ENCODE measurements at places on chromosomes 11 and 22.

DNA sequence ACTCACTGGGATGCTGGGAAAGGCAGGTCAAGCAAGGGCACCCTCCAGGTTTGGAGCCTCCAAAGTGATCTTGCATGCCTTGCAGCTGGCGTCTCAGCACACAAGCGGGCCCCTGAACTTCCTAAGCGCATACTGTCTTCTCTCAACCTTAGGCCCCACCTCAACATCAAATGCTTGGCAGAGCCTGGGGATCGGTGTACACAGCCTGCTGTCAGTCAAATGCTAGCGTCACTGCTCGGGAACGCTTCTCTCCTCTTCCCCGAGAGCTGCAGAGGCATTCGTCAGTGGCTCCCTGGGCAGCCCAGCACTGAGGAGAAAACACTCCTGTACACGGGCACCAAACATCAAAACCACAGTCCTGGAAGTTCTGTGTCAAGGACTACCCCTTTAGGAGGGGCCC, 124.9 kb downstream of the C11orf58 start:
- no peak for DNase-seq

- no peak for DNase-seq
Measured at GRCh38 chr11:121864660-121865059, 251.4 kb downstream of the BLID start.

GRCh38 chr11:122168218-122168617, 52.2 kb upstream of the BLID start:
- DNase-seq, result no peak

GRCh38 chr11:130725421-130726233, 190.7 kb downstream of the SNX19 start:
- DNase-seq, result no peak

DNA sequence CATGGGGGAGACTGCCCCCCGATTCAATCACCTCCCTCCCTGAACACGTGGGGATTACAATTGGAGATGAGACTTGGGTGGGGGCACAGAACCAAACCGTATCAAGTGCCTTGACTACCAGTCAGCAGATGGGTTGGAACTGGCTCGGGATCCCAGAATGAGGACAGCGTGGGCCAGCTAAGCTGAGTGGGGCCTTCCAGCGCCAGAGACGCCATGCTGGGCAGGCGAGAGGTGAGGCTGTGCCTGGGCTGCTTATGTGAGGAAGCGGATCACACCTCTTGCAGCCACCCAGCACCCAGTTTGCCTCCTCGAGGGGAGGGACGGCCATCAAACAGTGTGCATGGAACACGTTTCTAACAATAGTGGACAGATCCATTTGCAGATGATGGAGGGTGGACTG, 195.1 kb downstream of the TBC1D22A start:
- no peak for DNase-seq

Measured in effector memory CD4-positive, alpha-beta T cell (primary cell).